ENCODE measurements at places on chromosomes 6 and 20.

DNA sequence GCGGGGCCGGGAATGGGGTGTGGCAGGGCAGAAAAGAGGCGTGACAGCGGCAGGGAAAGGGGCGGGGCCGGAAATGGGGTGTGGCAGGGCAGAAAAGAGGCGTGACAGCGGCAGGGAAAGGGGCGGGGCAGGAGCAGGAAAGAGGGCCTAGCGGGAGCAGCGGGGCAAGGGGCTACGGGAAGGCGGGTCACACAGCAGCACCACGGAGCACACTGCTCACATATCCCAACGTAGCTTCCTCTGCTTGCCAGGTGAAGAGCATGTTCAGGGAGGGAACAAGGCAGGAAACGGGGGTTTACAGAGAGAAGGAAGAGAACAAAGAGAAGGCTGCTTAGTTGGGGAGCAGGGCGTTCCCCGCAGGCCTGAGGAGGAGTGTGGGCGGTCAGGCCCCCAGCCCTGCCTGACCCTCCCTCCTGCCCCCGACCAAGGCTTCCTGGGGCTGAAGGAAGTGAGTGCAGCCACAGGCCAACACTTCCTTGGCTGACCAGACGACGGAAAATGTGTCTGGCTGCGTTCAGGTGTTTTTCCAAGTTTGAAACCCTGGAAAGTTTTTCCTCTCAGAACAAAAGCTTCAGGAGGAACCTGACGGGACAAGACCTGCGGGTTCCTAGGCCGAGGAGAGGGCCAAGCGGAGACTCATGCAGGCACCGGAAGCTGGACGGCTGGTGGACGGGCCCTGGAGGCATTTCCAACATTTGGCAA is 13.8 kb downstream of the UCKL1 start:
- DNase-seq: no peak

- no peak for DNase-seq
These were observed 9.8 kb downstream of the OGFRL1 start for GRCh38 chr6:71298459-71298858.

DNA sequence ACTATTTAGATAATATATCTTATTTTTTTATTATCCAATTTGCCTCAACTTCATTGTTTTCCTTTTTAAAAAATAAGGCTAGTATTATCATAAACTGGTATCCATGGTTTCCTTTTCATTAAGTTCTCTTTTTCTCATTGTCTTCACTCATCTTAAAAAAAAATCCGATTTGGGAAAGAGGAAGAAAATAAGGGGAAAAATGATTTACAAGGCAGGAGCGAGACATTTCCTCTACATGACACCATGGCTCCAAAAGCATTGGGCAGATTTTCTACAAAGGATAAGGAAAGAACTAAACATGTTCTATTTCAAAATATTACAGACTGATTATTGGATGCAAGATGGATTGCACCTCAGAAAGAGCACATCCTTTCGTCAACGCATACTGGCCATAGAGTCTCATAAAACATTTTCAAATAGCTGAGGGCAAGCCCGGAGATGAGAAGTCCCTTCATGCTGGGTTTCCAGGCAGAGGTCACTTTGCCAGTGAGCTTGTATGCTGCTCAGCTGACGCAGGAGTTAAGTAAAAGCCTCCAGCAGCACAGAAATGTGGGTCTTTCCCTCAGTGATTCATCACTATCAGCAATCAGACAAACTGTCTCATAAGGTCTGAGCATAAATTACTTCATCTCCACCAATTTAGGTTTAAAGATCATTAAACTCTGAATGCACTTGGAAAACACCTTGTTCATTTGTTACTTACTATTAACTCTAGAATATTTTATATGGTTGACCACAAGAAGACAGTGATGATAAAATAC is 129.0 kb upstream of the TNFAIP3 start:
- DNase-seq: no peak

- no peak for DNase-seq
These were observed 71.0 kb upstream of the SLC22A16 start for GRCh38 chr6:110547266-110547964.

DNA sequence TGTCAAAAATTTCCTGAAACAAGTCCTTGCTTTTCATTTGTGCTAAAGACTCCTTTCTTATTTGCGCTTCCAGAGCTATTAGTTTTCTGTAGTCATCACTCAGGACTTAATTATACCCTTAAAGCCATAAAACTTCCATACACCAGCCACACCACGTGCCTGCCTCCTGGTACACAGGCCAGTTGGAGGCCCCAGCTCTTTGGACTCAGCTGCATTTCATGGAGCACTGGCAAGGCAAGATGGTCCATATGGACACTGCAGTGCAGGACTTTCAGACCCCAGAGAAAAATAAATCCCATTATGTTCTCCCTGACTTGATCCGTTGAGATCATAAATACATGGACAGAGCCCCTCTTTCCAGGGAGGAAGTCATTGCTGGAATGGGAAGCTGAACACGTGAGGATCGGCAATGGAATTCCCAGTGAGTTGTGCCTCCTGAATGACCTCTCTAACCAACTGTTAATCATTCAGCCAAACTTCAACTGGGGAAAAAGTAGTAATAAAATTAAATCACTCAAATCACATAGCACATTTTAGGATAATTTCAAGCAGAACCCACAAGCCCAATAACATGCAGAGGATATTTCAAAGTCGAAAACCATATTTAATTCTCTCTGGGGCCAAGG is 173.1 kb downstream of the HACE1 start:
- DNase-seq: no peak

DNA sequence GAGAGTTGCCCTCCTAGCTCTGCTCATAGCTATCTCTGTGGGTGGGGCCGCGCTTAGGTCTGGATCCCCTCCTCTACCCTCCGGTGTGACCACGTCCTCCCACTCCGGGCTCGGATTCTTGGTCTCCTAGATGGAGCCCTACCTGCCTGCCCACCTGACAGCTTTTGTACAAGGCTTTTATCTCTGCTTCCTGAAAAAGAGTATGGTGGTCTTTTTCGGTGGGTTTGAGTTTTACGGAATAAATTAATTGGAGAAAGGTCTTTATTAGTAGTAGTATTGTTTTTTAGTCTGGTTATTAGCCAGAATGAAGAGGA is 773 bp downstream of the SMAP1 start:
- DNase-seq: no peak

- DNase-seq: no peak
These were observed 25.3 kb downstream of the SLC35A1 start for GRCh38 chr6:87498048-87498447.

GRCh38 chr6:34560366-34561226 is 4.5 kb upstream of the SPDEF start:
- DNase-seq: no peak

- no peak for DNase-seq
These were observed 132.7 kb upstream of the JAG1 start for GRCh38 chr20:10806539-10806938.

Measured in stimulated activated CD8-positive, alpha-beta memory T cell treated with anti-CD3 and anti-CD28 coated beads, Interleukin-4, amount 100 ng/mL, for 1 hour (primary cell).